ENCODE measurements at places on chromosomes 1 and 21. TPM values are rescaled to one million over a fixed set of nuclear protein-coding genes. Genes with fewer than 3 reads are reported as not detected.

Gene TMEM61
- 0.39 TPM for total RNA-seq

Gene RNPEP
- 90.5 TPM for total RNA-seq

Gene NIBAN1
- total RNA-seq: 1.1 TPM

Gene FCRL1
- total RNA-seq: not detected

Gene PTTG1IP
- total RNA-seq: 89.0 TPM

Gene PADI3
- total RNA-seq: 1.4 TPM

Measured in A549 treated with ZK216348 at 1 μM for 4 hours (cell line).